CD4-positive, alpha-beta T cell treated with Interleukin-12 subunit alpha and Interleukin-12 subunit beta, for 1 hour (primary cell): ENCODE measurements at places on chromosomes 7 and 10.

- no peak for DNase-seq
Measured at GRCh38 chr7:147771344-147771743, 819.2 kb upstream of the C7orf33 start.

GRCh38 chr10:78718032-78718572 is 350.7 kb upstream of the ZMIZ1 start:
- DNase-seq: no peak

DNA sequence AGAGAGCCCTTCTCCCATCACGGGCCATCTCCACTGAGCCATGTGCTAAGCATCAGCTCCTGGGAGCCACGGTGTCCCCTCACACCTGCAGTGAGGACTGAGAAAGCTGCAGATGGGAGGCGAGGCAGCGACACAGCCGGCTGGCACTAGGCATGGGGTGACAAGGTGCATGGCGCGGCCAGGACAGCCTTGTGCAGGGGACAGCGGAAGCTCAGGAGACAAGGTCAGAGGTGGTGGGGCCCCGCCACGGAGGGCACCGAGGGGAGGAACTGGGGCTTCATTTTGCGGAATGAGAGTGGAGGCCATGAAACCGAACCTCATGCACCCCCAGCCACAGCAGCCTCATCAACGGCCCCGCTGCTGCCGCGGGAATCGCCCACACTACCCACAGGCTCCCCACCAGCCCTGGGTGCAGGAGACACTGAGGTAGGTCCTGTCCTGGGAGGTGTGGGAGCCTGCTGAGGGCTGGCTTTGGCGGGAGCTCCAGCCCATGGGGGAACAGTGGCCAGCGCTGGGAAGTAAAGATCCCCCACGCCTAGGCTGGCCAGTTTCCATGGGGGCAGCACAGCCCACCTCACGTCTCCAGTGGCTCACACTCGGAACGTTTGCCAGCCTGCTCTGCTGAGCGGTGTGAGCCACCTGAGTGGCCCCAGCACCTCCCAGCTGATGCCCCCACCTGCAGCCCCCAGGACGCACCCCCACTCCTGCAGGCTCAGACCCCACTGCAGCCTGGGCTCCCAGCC is 71.2 kb upstream of the INSIG1 start:
- DNase-seq: no peak

- DNase-seq: no peak
Measured at GRCh38 chr7:131122394-131122793, 205.3 kb upstream of the MKLN1 start.

- no peak for DNase-seq
Measured at GRCh38 chr10:15046626-15047025, 2.9 kb downstream of the OLAH start.

DNA sequence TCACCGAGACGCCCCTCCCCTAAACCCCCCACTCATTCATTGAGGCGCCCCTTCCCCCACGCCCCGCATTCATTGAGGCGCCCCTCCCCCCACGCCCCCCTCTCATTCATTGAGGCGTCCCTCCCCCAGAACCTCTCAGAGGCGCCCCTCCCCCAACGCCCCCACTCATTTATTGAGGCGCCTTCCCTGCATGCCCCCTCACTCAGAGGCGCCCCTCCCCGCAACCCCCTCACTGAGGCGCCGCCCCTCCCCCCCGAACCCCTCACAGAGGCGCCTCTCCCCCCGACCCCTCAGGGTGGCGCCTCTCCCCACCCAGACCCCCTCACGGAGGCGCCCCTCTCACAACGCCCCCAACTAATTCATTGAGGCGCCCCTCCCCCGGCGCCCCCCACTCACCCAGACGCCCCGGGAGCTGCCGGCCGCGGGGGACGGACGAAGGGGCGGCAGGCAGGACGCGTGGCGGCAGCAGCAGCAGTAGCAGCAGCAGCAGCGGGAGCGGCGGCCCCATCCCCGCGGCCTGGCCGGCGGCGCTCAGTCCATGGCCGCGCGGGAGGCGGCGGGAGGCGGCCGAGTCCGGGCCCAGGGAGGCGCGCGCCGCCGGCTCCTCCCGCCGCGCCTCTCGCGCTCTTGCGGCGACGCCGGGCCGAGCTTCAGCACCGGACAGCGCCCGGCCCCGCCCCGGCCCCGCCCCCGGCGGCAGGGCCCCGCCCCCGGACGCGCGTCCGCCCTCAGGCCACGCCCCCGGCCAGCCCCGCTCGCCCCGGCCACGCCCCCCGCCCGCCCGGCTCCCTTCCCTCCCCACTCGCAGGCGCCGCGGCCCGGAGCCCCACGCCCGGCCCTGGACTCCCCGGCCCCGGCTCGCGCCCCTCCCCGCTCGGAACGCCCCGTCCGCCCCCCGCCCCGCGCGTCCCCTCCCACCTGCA is at the start of gene PTPRN2:
PTPRN2 (minus strand) TSS at position 662 of the 923 bp plus-strand sequence.
- peak; percentile 55 for DNase-seq

DNA sequence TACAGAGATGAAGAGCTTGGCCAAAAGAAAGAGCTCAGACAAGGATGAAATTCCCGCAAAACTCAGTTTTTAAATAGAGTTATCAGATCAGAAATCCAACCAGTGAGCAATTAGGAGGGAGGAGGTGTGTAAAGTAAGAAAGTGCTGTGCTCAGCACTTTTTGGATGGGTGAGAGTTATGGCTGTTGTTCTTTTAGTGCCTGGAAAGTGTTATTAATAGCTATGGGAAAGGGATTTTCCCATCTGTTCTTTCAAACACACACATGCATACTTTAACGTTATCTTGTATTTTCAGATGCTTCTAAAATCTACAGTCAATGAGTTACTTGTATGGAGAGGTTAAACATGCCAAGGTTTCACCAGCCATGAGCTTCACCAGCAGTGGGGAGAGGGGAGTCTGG is 107.3 kb upstream of the TMEM72 start:
- no peak for DNase-seq

GRCh38 chr7:130384841-130385599 is 4.7 kb downstream of the CPA1 start:
- no peak for DNase-seq

DNA sequence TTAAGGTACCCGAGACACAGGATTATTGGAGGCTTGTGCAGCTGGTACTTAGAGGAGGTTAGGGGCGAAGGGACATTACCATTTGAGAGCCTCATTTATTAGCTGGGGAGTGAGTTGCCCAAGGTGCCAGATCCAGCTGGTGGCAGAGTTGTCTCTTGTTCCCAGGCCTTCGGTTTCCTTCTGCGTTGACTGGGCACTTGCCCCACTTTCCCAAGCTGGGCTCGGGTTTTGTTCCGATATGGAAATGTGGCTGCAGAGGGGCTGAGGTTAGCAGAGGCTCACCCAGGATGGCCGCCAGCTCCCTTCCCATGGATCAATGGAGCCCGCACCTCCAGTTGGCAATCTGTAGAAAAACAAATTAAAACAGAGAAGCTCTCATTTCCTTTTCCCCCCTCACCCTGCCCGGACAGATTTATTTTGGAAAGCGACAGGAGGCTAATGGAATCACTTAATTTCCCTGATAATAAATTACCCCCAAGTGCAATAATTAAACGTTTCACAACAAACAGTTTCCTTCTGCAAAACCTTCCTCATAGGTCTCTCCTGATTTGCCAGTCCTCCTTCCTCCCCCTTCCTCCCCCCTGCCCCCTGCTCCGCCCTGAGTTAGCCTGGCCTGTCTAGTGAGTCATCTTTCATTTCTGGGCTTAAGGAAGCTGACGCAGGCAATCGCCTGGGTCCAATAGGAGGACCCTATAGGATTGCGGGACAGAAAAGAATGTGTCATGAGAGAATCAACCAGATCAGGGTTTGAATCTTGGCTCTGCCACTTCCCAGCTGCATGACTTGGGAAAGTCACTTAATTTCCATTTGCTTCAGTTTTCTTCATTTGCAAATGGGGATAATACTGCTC is 51.7 kb downstream of the ADRA2A start:
- no peak for DNase-seq

DNA sequence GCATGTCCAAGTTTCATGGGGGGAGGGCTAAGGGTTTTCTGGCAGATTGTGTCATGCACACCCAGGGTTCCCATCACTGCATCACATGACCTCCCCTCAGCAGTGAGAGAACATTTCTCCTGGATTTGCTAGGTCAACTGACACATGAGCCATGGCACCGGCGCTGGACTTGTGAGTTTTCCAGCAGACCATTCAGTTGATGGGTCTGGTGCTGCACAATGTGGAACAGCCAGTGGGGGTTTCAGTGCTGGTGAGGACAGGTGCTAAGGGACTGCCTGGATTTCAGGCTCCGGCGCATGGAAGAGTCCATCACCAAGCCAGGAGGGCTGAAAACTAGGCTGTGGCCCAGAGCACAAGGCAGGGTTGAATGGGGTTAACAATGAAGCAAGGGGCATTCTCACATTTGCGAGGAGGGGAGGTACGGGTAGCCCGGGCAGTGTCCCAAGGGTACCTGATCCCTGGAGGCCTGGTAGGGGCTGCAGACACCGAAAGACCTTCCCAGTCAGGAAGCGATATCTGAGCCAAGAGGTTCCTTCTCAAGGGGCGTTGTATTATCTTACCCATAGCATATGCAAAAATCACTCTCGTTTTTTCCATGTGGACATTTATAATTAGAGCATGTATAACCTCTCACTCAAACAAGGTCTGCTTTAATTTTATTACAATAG is 203.0 kb downstream of the TNS3 start:
- no peak for DNase-seq

DNA sequence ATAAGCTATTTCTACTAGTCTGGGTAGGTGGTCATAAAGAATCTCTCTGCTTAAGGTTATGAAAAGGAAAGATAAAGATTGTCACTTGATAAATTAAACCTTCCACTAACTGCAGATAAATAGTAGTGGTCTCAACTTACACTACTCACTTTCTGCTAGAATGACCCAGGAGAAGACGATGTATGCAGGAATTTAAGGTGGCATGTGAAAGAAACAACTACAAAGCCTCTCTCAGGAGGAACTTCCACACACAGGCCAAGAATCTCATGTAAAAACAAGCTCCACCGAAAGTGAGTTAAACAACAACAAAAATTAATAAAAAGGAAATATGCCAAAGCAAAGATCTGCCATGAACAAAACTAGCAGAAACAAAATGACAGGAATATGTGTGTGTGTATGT is 165.4 kb downstream of the CDC14C start:
- no peak for DNase-seq

DNA sequence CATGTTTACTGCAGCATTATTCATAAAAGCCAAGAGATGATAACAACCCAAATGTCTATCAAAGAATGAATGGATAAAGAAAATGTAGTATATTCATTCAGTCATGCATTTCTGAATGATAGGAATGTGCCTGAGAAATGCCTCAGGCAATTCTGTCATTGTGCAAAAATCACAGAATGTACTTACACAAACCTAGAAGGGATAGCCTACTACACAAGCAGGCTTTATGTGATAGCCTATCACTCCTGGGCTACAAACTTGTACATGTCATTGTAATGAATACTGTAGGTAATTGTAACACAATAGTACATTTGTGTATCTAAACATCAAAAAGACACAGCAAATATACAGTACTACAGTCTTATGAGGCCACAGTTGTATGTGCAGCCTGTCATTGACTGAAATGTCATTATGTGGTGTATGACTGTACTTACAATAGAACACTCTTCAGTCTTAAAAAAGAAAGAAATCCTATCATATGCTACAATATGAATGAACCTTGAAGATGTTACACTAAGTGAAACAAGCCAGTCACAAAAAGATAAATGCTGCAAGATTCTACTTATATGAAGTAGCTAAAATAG is 141.8 kb upstream of the GPR22 start:
- DNase-seq: no peak

DNA sequence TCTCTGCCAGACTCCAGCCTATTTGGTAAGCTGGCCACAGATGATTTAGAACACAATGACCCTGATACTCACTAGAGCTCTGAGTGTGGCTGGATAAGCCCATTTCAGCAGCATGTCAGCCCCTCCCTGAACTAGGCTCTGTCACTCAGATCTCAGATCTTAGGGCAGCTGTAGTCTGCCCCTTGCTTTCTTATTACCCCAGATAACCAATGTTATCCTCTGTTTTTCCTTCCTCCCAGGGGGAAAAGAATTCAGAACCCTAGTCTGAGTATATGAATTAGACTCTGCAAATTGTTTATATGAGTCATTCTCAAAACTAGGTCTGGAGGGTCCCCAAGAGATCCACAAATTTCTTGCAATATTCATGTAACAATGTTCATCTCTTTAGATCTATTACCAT is 286.2 kb downstream of the KCNMA1 start:
- DNase-seq: no peak

DNA sequence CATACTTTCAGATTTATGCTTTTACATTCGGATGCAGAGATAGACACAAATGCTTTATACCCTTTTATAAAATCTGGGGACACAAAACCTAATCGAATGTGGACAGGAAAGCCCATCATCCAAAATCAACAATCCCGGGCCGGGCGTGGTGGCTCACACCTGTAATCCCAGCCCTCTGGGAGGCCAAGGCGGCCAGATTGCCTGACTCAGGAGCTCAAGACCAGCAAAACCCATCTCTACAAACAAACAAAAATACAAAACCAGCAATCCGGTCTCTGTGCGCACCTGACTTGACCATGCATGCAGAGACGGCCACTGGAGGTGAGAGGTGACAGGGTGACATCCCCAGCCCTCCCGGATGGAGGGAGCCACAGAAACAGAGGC is 13.5 kb downstream of the COBL start:
- DNase-seq: no peak

DNA sequence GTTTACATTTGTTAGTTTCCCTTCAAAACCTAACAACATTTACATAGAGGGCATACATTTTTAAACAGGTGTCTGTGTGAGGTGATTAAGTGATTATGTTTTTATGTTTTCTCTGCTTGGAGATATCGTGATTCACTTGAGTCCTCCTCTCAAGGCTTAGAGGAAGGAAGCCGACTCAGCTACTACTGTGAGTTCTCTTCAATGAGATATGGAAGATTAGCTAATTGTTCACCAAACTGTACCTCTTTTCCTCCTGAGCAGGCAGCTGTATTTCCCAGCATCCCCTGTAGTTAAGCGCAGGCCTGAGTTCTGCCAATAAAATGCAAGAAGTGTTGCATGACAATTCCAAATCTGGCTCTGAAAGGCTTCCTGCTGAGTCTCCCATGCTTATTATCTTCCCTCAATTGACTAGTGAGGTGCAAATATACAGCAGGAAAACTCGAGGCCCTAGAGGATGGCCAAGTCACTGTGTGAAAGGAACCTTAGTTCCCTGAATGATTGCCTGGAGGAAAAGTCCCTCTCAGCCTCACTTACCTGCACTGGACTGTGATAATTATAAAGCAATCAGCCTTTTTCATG is 528.7 kb downstream of the GRM8 start:
- DNase-seq: no peak

DNA sequence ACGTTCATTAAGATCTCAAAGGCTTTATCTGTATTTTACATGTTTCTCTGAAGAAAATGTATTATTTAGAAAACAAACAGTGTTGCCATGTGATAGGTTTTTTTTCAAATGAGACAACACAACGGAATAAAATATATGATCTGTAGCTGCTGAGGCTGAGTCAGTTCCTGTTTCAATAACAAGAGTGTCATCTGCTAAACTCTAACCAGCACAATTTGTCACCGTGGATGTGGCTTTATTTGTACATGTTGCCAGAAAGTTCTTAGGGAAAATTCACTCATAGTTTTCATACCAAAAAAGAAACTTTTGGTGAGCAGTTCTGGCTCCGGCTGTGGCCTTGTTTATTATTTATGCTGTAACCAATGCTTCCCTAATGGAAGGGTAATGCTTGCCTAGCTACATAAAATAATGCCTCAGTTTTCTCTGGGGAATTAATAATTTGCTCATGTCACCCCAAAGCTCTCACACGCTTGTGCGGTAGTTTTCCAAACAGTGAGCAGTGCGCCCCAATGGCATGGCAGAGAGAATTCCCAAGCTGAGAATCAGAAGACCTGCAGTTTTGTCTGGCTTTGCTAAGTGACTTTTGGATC is 20.3 kb upstream of the KLF6 start:
- DNase-seq: peak; percentile 94
